ENCODE measurements at places on chromosomes 2 and 18. TPM values are rescaled to one million over a fixed set of nuclear protein-coding genes. Genes with fewer than 3 reads are reported as not detected.

Gene FBXO41
- 16.4 TPM for total RNA-seq

Gene CYS1
- total RNA-seq, result 0.28 TPM

Gene SERPINB13
- total RNA-seq, result not detected

Gene HOXD12
- not detected for total RNA-seq

Gene CCDC148
- total RNA-seq, result not detected

Gene LYPD6
- not detected for total RNA-seq

Gene OTOS
- total RNA-seq, result not detected

Gene UGT1A4
- total RNA-seq, result not detected

Gene PSD4
- total RNA-seq, result 287 TPM

Gene GATA6
- not detected for total RNA-seq

Gene AQP12B
- total RNA-seq, result not detected

All from activated naive CD4-positive, alpha-beta T cell treated with anti-CD3 and anti-CD28 coated beads, Interleukin-2, amount 10 ng/mL, durations not matched to agents 5 hours and 36 hours (primary cell).